NCI-H1417 treated with DMSO at 0.1 percent for 48 hours (cell line): ENCODE measurements at places on chromosomes 1 and 21.

DNA sequence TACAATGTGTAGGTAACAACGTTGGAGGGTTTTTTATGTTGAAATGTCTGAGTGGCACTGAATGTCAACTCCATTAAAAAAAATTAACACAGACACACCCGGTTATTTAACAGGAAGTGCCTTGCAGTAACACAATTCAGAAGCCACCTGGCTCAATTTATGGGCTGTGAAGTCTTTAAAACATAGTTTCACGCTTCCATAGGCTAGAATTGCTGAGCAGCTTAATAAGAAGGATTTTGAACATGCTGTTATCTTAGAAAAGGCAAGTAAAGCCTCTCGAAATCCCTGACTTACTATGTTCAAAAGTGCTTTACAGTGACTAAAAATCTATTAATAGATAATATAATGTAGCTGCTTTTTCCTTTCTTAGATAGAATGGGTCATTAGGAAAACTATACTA lies 19.7 kb downstream of the SRSF4 start:
- DNase-seq: no peak

DNA sequence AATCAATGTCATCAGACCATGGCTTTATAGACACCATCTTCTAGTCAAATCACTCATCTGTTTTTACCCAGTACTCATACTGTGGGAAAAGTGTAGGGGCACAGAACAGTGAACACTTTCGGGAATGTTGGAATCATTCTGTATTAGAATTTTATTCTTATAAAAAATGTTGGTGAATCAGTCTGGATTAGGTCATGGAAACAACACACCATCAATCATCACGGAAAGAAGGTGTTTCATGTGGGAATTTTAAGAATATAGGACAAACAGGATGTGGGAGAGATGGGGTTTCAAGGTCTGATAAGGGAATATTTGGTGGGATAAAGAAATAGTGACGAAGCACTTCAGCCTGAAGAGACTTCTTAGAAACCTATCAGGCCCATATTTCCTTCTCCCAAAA lies 17.3 kb downstream of the GBP1 start:
- no peak for DNase-seq

- DNase-seq: no peak
Observed at GRCh38 chr21:38384238-38384560, 114.1 kb downstream of the ERG start.

DNA sequence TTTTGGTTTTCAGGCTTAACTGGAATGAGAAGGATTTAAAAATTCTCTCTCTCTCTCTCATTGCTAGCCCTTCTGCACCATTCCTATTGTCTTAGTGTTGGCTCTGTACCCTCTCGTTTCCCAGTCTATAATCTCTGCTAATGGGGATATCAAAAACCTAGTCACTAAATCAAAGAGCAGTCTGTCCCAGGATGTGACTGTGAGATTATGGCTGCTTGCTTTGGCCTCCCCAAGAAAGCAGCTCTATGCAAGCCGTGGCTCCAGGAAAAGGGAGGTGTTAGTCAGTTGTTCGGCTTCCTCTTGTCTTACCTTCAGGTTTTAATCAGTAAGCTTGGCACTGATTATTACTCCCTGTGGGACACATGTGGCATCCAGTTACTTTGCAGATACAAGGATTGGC lies 468.8 kb downstream of the USP25 start:
- DNase-seq: no peak

DNA sequence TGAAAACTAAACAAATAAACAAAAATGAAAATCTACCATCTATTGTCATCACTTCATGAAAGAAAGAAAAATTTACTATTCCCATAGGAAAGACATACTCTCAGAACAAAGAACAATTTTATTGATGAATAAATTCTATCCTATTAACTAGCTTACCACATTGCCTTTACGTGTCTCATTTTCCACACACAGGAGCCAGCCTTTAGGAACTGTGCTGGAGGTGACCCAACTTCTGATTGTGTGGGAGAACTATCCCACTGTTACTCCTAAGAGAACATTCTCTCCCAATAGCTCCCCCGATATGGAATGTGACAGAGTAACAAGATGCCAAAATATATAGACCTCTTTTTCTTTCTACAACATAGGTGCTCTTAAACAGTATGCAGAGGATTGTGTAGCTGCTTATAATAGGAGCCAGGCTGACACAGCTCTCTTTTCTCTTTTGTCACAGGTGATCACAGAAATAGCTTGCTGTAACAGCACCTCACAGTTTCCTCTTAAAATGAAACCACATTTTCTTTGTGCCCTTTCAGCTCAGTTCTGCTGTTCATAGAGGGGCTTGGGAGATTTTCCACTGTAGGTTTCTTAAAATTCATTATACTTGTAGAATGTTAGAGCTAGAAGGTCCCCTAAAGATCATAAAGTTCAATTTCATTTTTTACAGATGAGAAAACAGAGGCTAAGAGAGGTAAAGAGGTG lies 35.5 kb downstream of the C21orf91 start:
- DNase-seq: no peak

DNA sequence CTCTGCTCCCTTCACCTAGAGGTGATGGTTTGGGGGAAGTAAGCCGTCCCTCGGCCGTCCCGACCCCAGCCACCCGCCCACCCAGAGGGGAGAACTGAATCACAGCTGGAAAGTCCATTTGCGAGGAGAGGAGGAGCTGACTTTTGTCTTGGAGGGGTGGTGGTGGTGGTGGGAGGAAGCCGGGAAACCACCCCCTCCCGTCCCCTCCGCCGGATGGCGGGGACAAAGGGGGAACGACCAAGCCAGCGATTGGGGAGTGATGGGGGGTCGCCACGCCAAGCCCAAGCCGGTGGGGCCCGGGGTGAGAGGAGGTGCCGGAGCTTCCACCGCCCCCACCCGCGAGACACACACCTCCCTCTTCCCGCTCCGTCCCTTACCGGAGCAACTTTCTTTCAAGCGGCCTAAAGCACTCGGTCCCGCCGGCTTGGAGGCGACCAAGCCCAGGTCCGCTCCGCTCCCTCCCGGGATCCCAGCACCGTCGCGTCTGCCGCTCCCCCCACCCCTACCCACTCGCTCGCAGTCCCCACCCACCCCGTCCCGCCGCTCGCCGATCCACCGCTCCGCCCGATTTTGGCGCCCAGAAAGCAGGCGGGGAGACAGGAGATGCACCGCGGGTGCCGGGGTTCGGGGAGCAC lies 540 bp downstream of the ARHGEF2 start:
- no peak for DNase-seq

DNA sequence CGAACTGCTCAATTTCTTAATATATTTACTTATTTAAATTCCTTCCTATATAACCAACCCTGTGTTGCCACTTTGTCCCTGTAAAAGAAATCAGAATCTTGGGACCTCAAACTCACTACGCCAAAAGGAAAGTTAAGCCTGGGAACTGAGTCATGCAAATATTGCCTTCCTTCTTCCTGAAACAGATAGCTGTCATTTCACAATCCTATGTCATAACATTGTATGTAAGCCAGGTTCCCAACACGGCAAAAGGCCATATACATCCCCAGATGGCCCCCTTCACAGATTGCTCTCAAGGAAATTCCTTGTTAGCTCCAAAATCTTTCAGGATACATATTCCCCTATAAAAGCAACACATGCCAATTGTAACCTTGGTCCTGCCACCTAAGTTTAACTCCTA lies 39.7 kb downstream of the C21orf91 start:
- no peak for DNase-seq
